ENCODE measurements at places on chromosomes 4 and X. TPM values are rescaled to one million over a fixed set of nuclear protein-coding genes. Genes with fewer than 3 reads are reported as not detected.

PAGE2 gene
- not detected for polyA plus RNA-seq

DTHD1 gene
- not detected for polyA plus RNA-seq

SLIT2 gene
- 54.0 TPM for polyA plus RNA-seq

FOXO4 gene
- polyA plus RNA-seq = 22.5 TPM

F11 gene
- 2.6 TPM for polyA plus RNA-seq

CENPVL2 gene
- not detected for polyA plus RNA-seq

CENPVL1 gene
- polyA plus RNA-seq = not detected

SLC10A6 gene
- polyA plus RNA-seq = 0.14 TPM

BEX1 gene
- 79.0 TPM for polyA plus RNA-seq

CTAG2 gene
- polyA plus RNA-seq = not detected

SPANXB1 gene
- not detected for polyA plus RNA-seq

KLF8 gene
- 5.3 TPM for polyA plus RNA-seq

NPY1R gene
- polyA plus RNA-seq = 21.3 TPM

GPR50 gene
- not detected for polyA plus RNA-seq

ENOPH1 gene
- 77.1 TPM for polyA plus RNA-seq

ADH1A gene
- 0.47 TPM for polyA plus RNA-seq

SSX2B gene
- polyA plus RNA-seq = not detected

SYTL4 gene
- polyA plus RNA-seq = 21.8 TPM

SPACA5 gene
- polyA plus RNA-seq = 0.27 TPM

CENPVL3 gene
- polyA plus RNA-seq = 1.7 TPM

FSTL5 gene
- 3.3 TPM for polyA plus RNA-seq

PALLD gene
- 213 TPM for polyA plus RNA-seq

TEX13C gene
- not detected for polyA plus RNA-seq

PASD1 gene
- polyA plus RNA-seq = not detected

Data from right renal cortex interstitium (tissue), 3 donors.